ENCODE measurements at places on chromosomes 11 and 22.

DNA sequence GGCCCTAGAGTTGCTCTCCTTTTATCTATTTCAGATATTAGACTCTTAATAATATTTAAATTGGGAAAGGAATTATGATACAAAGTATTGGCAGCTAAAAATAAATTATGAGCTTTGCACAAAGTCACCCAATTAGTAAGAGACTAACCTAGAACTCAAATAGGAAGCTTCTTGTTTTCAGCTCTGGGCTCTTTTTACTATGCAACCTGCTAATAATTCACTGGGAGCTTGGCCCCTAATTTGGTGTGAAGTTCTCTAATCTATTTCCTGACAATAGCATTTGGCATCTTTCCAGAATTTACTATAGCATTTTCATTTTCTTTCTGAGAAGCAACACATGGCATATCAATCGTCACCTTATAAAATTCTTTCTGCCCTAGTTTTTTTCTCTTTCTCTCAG lies 727.7 kb upstream of the ANO5 start:
- H3K27ac ChIP-seq: no peak overlapping the region
- no peak for DNase-seq
- no peaks in the 10 kb centered on the region for H3K36me3 ChIP-seq
- no peaks in the 10 kb centered on the region for H3K4me1 ChIP-seq
- H3K27me3 ChIP-seq: no peaks in the 10 kb centered on the region

- H3K4me1 ChIP-seq: no peaks in the 10 kb centered on the region
- H3K4me3 ChIP-seq: no peak overlapping the region
- no peak for DNase-seq
- no peaks in the 10 kb centered on the region for H3K27me3 ChIP-seq
Observed at GRCh38 chr11:57440744-57441414, 14.0 kb upstream of the SLC43A3 start.

DNA sequence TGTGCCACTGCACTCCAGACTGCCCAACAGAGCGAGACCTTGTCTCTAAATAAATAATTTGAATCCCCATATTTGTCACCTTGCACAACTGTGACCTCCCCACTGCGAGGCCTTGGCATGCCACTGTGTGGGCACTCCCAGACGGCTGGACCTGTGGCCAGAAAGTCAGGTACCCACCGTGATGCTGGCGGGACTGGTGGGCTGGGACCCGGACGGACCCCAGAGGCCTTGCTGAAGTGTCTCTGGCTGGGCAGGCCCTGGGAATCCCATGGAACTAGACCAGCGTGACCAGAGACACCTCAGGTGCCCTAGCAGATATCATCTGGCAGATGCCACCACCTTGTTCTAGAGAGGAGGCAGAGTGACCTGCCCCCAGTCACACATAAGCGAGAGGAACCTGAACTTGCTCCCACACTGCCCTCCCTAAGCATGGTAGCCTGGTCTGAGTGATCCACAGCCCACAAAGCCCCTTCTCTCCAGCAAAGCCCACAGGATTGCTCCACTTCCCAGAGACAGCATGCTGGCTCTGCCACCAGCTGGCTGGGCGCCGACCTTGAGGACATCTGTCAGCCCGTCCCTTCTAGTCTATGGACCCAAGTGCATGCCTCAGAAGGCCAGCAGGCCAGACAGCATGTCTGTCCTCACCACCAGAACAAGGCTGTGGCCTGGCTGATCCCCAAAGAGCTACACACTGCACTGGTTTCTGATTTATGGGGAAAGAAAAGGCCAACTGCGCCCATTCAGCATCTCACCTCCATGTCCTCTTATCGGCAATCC lies 9.5 kb downstream of the MACROD1 start:
- H3K4me1 ChIP-seq: no peaks in the 10 kb centered on the region
- DNase-seq: no peak
- no peaks in the 10 kb centered on the region for H3K36me3 ChIP-seq
- no peak overlapping the region for H3K4me3 ChIP-seq
- no peaks in the 10 kb centered on the region for H3K27me3 ChIP-seq

GRCh38 chr22:28813772-28814518 lies 13.6 kb upstream of the XBP1 start:
- H3K27ac ChIP-seq: no peak overlapping the region
- H3K4me3 ChIP-seq: no peak overlapping the region
- H3K36me3 ChIP-seq: no peaks in the 10 kb centered on the region
- peaks cover 41% of the 10 kb centered on the region for H3K4me1 ChIP-seq
- DNase-seq: no peak
- H3K27me3 ChIP-seq: no peaks in the 10 kb centered on the region

- H3K36me3 ChIP-seq: no peaks in the 10 kb centered on the region
- H3K27me3 ChIP-seq: no peaks in the 10 kb centered on the region
- no peak overlapping the region for H3K27ac ChIP-seq
- DNase-seq: no peak
- peaks cover 5% of the 10 kb centered on the region for H3K4me1 ChIP-seq
- H3K4me3 ChIP-seq: no peak overlapping the region
Observed at GRCh38 chr11:36719358-36720107, 121.5 kb upstream of the RAG2 start.

All from GM12878 (cell line).